ENCODE measurements at places on chromosomes 13 and 19.

GRCh38 chr13:112203614-112204013, 136.7 kb downstream of the SOX1 start:
- DNase-seq = no peak

DNA sequence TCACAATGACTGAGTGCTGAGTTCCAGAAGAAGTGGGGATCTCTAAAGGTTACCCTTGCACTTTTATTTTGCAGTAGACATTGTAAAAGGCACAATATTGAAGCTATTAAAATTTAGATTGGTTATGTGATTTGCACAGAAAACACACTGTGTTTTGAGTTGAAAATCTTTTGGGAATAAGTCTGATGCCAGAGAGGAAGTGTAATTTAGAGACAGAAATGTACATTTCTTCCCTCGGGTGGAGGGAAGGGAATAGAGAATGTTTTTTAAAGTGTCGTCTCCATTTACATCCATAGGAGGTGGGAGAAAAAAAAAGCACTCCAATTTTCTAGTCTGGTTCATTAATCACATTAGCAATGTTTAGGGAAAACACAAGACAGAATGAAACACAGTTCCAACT, 465.8 kb downstream of the OLFM4 start:
- no peak for DNase-seq

- DNase-seq = no peak
Observed at GRCh38 chr19:58042495-58043340, 8.9 kb downstream of the ZSCAN1 start.

- DNase-seq = no peak
Observed at GRCh38 chr13:105273665-105274222, 1261.7 kb downstream of the EFNB2 start.

GRCh38 chr13:37755349-37755748, 114.2 kb downstream of the TRPC4 start:
- DNase-seq = no peak

- DNase-seq = no peak
Observed at GRCh38 chr13:91417660-91418325, 19.4 kb downstream of the GPC5 start.

DNA sequence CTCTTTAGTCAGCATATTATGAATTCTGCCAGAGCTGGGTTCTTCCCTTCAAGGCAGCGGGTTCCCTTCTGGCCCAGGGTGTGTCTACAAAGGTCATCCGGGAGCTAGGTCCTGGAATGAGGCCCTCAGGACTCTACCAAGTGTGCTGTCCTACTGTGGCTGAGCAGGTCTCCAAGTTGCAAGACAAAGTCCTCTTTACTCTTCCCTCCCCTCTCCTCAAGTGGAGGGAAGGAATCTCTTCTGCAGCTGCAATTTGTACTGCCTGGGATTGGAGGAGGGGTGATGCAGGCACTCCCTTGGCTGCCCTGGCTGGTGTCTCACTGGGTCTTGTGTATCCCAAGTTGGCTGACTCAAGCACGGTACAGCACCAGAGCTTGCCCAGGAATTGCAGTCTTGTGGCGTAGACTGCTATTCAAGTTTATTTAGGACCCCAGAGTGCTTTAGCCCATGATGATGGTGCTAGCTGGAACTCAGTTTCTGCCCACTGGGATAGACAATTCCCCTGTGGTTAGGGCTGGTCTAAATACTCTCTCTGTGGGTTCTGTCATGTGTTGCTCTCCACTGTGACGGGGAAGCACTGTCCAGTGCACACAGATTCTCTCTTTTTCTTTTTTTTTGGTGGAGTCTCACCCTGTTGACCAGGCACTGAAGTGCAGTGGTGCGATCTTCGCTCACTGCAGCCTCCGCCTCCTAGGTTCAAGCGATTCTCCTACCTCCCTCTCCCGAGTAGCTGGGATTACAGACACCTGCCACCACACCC, 28.5 kb downstream of the RFC3 start:
- no peak for DNase-seq

DNA sequence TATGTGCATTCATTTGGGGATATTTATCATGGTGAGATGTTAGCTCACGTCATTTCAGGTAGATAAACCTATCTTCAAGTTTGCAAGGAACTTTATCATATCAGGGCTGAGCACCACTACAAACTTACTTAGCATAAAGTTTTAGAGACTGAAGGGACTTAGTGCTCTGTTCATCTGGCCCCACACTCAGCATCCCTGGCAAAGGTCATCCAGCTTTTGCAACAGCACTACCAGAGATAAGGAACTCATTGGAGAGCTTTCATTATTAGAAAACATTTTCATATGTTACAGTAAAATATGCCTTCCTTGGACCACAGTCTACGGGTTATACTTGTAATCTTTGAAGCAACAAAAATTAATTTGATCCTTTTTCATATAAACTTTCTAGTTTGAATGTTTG, 263.4 kb downstream of the POU4F1 start:
- no peak for DNase-seq
